ENCODE measurements at places on chromosomes 7 and 10. TPM values are rescaled to one million over a fixed set of nuclear protein-coding genes. Genes with fewer than 3 reads are reported as not detected.

Gene OR2A25
- not detected for total RNA-seq

Gene NUTM2E
- 0.76 TPM for total RNA-seq

Gene SLC16A12
- total RNA-seq = 22.7 TPM

Gene ANKRD30A
- total RNA-seq = not detected

Gene IGFBP1
- total RNA-seq = 0.82 TPM

Data from metanephros (tissue), 2 donors.